NCI-H2107 (cell line): ENCODE measurements at places on chromosomes 16 and 17.
A peak's percentile ranks its signal among the peaks of the same experiment; 100 is the strongest.

DNA sequence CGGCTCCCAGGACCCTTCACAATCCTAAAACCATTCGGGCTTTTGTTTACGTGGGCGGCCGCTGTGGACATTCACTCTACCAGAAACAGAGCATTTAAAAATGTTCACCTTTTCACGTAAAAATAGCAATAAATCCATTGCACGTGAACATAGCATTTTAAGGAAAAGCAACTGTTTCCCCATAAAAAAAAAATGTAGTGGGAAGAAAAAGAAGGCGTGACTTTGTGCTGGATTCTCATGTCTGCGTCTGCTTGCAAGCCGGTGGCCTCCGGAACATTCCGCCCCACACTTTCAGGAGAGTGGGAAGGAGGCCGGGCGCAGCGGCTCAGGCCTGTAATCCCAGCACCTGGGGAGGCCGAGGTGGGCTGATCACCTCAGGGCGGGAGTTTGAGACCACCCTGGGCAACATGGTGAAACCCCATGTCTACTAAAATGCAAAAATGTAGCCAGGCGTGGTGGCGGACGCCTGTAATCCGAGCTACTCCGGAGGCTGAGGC is 13.4 kb upstream of the GNG13 start:
- DNase-seq: no peak

DNA sequence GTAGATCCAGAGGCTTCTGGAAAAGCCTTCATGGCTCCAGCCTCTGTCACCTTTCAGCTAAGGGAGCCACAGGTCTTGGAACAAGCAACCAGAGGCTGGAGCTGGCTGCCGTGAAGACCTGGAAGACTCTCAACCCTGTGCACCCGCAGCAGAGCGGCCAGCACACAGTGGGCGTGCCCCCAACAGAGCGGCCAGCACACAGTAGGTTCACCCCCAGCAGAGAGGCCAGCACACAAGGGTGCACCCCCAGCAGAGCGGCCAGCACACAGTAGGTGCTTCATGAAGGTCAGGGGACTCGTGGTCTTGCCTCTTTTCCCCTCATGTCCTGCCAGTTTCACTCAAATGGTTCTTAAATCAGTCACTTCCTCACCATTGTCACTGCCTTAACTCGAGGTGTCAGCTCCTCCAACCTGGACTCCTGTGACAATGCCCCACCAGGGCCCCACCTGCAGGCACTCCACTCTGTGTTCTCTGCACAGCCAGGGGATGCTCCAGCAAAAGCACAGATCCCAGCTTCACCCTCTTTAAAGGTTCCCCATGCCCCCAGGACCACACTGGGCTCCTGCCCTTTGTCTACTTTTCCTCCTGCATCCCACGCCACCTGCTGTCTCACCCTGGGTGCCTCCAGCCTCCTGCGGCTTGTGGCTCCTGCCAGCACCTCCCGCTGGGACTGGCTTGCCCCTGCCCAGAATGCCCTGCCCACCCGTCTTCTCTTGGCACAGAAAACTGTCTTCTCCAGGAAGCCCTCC is 42.4 kb upstream of the DOC2B start:
- DNase-seq: no peak

GRCh38 chr17:82560252-82560642 is 40.7 kb downstream of the FOXK2 start:
- no peak for DNase-seq

DNA sequence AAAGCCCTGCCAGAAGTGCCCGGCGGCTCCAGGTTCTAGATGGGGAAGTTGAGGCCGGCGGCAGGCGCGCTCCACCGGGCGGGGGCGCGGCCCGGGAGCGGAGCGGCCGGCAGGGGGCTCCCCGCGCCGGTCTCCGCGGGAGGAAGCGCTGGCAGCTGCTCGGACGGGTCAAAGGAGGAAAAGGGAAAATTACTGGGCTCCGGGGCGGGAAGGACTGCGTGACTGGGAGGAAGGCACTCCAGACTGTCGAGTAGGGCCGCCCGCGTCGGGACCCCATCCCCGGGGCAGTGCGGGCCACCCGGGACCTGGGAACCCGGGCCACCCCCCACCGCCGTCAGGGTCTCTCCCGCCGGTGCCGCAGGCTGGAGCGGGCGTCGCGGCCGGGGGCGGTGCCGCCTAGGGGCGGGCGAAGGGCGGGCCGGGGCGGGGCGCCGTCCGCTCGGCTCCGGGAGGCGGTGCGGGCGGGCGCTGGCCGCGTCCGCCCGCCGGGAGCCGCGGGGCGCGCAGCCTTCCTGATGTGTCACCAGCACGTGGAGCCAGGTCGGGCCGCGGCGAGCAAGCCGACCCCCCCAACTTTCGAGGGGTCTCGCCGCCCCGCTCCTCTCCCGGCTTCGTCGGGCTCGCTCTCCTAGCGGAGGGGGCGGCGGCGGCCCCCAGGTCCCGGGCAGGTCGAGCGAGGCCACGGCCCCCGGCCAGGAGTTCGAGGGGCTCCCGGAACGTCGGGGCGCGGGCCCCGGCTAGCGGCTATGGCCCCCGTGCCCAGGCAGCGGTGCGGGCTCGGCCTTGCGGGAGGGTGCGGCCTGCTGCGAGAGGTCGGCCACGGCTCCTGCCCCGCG is 167.5 kb downstream of the RAB11FIP4 start:
- no peak for DNase-seq

DNA sequence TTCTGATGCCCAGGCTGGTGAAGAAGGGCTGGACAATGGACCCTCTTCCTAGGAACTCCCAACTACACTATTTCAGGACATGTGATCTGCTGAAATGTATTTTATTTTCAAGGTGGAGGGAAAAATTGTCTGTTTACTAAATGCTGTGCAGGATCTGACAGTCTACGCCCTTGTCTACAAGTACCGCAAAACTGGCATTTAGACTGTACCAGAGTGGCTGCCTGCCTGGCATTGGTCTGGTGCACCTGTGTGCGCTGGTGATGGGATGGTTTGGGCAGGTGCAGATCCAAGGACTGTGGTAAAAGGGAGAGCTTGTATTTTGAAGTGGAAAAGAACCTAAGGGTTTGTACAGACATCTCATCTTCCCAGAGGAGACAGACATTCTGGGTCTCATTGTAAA is 79.7 kb downstream of the AIPL1 start:
- DNase-seq: no peak

GRCh38 chr17:68398691-68399637 is 58.3 kb downstream of the WIPI1 start:
- DNase-seq: no peak

DNA sequence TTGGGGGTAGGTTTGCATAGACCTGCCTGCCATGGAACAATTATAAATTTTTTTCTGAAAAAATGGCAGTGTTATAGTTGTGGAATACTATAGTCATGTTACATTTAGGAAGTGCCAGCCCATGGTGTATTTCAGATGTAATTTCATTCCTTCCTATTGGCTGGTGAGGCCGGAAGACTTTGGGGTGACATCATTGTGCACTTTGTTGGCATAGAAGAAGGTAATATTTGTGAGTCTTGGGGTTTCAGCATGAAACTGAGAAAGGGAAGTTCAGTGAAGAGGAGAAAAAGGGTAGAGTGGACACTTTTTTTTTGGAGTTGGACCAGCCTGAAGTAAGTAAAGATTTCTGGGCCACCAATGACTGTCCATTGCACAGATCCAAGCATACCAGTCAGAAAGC is 16.0 kb upstream of the HEATR6 start:
- DNase-seq: no peak

DNA sequence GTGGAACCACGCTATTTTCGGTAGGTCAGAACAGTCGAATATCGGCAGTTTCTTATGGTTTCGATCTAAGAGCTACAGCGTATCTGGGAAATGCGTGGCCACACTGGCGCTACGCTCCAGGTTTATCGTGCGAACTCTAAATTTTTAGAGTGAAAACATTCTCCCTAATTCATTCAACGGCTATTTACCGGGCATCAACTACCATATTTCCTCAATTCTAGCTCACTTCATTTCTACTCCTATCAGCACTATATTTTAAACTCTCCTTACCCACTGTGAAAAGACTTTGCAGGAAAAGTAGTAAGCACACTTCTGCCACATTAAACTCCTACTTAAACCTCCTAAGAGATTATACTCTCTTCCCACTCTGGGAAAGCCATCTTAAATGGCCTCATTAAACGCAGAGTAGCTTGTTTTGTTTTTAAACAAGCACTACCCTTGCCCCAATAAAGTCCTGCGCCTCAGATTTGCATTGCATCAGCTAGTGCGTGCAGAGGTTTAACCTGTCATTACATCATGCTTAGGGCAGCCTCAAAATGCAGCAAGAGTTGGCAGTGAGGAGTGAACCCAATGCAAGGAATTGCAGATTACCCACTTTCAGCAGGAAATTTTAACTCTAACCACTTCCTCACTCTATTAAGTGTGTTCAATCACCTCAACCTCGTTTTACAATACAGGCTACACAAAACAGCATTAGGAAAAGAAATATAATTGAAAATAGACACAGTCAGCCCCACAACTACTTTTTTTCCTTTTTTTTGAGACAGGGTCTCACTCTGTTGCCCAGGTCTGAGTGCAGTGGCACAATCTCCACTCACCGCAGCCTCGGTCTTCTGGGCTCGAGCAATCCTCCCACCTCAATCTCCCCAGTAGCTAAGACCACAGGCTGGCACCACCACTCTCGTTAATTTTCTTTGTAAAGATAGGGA is 18.8 kb downstream of the SIAH1 start:
- peak; percentile 18 for DNase-seq

GRCh38 chr17:74864866-74865395 is 5.2 kb upstream of the GRIN2C start:
- DNase-seq: no peak

- no peak for DNase-seq
Observed at GRCh38 chr17:70780031-70780430, 610.7 kb downstream of the KCNJ2 start.

GRCh38 chr16:15592324-15592723 is 50.6 kb downstream of the MARF1 start:
- DNase-seq: no peak

- DNase-seq: no peak
Observed at GRCh38 chr17:51662204-51663056, 402.1 kb downstream of the UTP18 start.

DNA sequence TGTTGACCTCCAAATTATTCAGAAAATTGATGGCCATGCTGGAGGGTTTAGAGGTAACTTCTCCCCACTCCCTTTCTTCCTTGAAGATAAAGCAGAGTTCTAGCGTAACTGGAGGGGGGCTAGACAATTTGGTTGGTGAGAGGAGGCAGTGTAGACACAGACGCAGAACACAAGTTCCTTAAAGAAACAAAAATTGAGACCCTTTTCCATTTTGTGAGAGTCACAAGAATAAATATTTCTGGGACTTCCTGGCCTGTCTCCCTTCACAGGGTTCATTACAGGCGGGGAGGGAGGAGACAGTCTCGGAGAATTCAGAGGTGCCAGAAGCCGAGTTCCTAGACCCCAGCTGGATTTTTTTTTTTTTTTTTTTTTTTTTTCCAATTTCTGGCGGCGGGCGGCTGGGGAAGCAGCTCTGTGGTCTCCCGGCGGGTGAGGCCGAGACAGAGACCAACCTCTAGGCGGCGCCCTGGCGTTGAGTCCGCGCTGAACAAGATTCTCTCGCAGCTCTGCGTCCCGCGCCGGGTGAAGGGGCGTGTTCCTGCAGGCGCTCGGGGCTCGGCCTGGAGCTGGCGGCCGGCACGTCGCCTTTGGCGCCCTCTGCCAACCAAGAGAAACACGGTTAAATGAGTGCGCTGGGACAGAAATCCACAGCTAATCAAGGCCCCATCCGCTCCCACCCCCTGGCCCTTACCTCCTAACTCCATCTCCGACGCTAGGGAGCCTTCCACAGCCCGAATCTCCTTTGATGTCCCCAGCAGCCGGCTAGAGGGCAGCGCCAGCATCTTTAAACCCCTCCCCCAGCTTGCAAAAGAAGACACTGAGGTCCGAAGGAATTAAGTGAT is 10.2 kb upstream of the HOXB9 start:
- DNase-seq: peak; percentile 27

DNA sequence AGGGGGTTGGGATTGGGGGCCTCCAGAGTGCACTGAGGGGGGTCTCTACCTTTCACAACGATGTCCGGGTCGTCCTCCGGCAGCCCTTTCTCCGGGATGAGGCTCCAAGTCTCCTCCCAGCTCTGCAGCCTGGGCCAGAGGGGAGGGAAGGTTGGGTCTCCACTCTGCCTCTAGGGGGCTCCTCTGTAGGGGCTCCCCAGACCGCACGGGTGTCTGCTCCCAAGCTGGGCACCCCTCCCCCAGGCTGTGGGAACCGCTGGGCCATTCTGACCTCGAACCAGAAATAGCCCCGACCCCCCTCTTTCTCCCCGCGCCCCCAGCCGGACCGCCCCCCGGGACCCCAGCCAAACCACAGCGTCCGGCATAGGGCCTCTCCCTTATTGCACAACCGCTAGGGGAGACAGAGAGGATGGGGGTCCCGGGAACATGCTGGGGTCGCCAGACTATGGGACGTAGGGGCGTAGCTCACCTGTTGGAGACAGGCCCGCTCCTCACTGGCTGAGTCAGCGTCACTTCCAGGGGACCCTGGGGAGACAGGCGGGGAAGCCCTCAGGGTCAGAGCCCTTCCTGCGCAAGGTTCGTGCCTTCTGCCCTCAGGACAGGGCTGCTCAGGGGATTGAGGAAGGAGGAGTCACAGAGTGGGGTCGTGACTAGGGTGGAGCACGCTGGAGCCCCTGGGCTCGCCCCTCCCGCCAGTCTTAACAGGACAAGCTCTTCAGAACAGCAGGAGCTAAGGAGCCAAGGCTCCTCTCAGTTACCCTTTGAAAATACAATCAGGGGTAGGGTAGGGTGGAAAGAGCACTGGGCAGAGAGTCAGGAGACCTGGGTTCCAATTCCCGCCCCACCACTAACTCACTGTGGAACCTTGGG is 2.7 kb downstream of the PLEKHH3 start:
- DNase-seq: no peak

DNA sequence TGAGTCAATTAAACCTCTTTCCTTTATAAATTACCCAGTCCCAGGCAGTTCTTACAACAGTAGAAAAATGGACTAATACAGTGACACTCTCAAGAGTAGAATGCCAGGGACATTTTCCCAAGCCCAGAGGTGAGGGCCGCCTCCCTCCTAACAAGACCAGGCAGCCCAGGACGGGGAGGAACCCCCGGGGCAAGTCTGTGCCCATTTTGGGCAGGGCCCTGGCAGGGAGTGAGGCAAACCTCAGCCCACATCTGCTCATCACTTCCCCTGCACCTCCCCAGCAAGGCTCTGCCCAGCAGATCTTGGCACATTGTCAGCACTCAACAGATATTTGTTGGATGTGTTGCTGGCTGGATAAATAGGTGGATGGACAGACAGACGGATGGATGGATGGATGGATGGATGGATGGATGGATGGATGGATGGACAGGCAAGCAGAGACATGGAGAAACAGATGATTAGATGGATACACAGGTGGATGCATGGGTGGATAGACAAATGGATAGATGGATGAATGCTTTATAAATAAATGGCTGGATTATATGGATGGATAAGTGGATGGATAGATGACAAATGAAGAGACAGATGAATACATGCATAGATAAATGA is 271.3 kb downstream of the PARN start:
- no peak for DNase-seq
